ENCODE measurements at places on chromosomes 2 and 18. TPM values are rescaled to one million over a fixed set of nuclear protein-coding genes. Genes with fewer than 3 reads are reported as not detected.

The FN1 gene
- 639 TPM for total RNA-seq

The ARHGEF4 gene
- total RNA-seq = not detected

The ACTR1B gene
- total RNA-seq = 58.9 TPM

The CD8B2 gene
- total RNA-seq = not detected

The TAF1B gene
- total RNA-seq = 14.0 TPM

The TTN gene
- total RNA-seq = 4.7 TPM

The C2orf66 gene
- total RNA-seq = not detected

The MYO1B gene
- 64.7 TPM for total RNA-seq

The GNLY gene
- total RNA-seq = not detected
